Activated CD8-positive, alpha-beta memory T cell treated with anti-CD3 and anti-CD28 coated beads, Interleukin-2, amount 10 ng/mL, durations not matched to agents 7 days and 5 days (primary cell): ENCODE measurements at places on chromosomes 7 and 10.

DNA sequence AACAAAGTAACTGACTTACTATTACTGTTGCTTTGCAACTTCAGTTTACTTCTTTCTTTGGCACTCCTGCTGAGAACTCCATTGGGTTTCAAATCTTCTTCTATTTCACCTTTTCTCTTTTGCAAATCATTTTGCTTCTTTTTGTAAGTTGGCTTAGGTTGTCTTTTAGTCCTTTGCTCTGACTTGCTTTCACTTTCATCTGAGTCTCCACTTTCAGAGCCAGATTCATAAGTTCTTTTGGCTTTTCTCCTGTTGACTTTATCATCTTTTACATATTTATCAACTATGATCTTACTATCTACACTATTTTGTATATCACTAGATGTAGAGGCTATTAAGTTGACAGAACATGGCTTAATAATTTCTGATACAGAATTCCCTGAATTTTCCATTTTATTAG lies 73.4 kb downstream of the NRBF2 start:
- no peak for DNase-seq

- DNase-seq = no peak
Measured at GRCh38 chr7:84384417-84384816, 189.8 kb upstream of the SEMA3A start.

DNA sequence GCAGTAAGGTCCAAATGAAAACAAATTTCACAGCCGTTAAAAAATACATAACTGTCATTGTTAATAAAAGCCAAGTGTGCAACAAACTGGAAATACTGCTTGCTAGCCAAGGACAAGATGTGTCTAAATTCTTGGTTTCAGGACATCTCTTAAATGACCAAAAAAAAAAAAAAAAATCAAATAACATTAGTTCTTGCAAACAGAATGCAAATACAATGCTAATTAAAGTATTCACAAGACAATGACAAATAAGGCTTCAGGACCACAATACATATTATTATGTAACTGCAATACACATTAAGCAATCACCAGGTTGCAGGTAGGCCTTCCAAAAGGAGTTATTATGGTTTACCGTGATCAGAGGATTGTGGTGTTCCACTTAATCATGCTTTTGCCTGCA lies 3.6 kb downstream of the ARHGAP21 start:
- no peak for DNase-seq

DNA sequence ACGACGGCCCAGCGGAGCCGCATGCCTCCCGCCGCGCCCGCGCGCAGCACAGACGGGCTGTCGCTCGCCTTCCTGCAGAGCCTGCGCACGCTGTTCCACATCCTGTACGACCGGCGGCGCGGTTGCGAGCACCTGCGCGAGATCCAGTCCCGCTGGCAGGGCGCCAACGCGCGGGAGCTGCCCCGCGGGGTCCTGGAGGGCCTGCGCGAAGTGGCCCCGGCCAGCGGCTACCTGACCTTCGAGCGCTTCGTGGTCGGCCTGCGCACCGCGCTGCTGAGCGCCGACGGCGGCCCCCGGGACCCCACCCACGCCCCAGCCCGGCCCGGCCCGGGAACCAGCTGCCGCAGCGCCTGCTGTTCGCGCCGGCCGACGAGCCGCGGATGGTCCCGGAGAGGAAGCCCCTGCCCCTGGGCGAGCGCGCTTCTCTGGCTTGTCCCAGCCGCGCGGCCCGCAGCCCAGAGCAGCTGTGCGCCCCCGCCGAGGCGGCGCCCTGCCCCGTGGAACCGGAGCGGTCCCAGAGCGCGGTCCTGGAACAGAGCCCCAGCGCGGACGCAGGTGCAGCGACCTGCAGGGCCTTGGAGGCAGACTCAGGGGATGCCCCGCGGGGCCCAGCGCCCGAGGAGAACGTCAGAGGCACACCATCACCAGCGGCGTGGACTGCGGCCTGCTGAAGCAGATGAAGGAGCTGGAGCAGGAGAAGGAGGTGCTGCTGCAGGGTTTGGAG lies 25.3 kb upstream of the ZNF716 start:
- DNase-seq = no peak

- no peak for DNase-seq
Measured at GRCh38 chr7:138195151-138195571, 118.9 kb downstream of the AKR1D1 start.

DNA sequence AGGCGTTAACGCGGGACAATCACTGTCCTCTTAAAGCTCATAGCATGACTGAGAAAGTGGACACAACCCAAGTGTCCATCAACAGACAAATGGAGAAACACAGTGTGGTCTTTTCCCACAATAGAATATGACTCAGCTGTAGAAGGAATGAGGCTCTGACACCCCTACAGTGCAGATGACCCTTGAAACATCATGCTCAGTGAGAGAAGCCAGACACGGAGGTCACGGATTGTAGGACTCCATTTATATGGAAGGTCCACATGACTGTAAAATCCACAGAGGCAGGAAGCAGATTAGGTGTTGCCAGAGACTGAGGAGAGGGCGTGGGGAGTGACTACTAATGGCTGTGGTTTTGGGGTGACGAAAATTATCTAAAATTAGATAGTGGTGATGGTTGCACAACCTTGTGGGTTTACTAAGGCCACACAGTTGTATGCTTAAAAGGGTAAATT lies 6.1 kb upstream of the NCAPG2 start:
- peak; percentile 59 for DNase-seq

DNA sequence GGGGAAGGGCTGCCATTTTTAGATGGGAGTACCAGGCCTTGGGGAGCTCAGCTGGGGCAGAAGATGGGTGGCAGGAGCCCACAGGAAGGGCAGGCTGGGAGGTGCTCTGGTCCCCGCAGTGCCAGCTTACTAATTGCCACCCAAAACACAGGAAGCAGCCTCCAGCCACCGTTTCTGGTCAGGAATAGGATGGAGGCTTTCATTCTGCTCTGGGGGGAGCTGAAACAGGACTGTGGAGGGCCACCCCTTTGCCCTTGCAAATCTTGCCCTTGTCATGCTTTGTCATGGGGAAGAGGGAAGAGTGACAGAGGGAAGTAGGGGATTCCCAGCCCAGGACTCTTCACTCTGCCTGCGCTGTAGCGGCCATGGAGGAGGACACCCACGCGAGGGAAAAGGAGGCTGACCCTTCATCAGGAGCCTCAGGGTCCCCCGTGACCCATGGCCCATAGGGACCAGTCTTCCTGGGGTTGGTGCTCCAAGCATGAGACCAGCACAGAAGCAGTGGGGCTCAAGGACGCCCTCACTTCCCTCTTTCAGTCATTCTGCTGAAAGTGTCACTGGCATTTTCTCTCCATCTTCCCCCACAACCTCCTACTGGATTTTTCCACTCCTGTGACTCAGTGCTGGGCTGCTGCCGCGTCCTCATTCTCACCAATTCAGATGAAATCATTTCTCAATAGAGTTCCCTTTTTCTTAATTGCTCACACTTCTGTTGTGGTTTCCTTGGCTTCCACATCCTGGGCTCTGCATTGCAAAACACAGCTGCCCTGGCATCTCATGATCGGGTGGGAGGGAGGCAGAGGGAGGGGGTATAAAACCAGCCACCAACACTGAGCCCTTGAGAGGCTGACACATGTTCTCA lies 61.9 kb downstream of the MKI67 start:
- peak; percentile 78 for DNase-seq

DNA sequence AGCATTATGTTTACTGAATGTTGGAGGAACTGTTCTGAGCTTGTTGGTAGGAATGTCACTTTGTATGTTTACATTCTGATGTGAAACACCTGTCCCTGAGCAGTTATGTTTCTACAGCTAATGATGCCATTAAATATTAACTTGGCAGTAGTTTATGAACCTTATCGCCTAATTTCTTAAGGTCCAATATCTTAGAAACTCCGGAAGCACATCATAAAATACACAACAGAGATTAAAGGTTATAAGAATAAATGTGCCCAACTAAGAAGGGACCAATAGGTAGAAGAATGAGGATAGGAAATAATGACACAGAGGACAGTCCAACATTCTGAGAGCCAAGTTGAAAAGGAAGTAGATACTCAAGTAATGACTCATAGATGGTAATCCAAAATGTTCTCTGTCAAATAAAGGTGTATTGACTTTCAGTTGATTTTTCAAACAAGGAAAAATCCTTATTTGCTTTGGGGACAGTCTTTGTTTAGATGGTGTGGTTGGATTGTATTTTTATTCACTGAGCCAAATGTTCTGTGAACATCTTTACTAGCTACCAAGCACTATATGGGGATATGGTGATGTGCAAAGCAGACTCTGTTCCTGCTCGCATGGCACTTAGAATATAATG lies 31.9 kb downstream of the LCOR start:
- no peak for DNase-seq

DNA sequence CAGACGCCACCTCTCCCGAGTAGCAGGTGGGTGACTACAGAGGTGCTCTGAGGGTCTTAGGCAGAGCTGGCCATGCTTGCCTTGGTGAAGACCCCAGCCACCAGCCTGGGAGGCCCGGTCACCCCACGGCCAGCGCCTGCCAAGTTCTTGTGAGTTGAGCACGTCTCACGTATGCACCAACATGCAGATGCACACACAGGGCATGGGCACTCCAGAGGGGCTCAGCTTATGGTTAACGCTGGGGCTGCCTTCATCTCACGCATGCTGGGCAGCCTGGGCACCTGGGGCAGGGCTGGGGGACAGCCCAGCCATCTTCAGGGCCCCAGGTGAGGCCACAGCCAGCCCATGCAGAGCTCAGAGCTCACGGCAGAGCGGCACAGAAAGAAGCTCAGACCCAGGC lies 41.0 kb downstream of the PTPRN2 start:
- no peak for DNase-seq

DNA sequence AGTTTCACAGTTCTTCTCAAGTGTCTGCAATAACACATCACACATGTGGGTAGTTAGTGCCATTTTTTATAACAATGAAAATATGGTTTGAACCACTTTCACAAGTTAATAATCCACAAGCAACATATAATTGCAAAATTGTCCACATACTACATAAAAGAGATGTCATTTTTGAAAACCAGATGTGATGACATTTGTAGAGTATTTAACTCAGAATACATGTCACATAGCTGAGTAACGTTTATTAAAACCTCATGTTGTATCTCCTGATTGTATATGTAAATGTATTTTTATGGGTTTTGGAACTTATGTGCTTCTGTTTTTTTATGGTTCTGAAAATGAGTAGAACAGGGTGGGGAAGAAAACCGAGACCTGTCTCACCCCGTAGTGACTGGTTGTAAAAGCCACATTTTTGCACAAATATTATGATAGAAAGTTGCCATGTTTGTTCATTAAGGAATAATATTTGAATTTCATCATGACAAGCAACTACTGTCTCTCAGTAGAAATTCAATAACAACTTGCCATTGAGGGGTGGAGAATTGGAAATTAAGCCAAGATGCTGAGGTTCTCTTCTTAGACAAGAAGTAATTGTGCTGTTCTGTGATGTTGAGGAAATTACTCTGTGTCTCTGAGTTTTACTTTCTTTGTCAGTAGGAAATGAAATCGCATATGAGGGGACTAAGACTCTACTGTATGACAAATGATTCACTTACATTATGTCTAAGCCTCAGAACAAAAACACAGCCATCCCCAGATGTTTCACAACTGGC lies 29.2 kb upstream of the EGFR start:
- no peak for DNase-seq

GRCh38 chr7:43294080-43294630 lies 181.7 kb downstream of the HECW1 start:
- DNase-seq = peak; percentile 28

DNA sequence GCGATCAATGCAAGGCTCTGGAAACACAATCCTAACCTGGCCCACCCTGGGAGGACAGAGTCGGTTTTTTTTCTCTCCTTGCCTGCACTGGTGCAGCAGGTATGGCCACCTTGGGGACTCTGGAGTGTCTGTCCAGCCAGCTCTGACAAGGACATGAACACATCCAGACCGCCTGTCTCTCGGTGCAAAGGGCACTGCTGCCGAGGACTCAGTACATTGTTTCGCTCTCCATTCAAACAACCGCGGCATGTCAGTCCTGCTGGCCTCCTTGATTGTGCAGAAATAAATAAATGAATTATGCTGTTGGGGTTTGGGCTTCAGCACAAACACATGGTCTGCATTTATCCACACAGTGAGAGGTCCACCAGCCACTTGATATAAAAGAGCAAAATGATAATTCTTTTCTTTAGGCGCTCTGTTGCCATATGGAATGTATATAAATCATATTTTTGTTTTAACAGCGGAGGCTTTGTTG lies 565.2 kb downstream of the KCNMA1 start:
- no peak for DNase-seq

DNA sequence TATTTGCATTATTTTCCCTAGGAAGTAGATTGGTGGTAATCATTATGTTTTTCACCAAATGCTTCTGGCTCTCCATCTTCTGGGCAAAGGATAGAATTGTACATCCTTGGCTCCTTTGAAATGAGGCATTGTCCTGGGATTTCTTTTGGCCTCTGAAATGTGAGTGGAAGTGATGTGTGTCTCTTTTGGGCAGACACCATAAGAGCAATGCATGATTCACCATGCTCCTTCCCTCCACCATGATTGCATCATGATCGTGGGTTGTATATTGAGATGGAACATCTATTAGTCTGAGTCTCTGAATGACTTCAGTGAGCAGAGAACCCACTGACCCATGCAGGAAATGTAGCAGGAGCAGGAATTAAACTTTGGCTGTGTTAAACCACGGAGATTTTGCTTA lies 49.2 kb downstream of the ADRA2A start:
- peak; percentile 5 for DNase-seq

GRCh38 chr7:92765725-92766124 lies 70.6 kb downstream of the CDK6 start:
- no peak for DNase-seq

GRCh38 chr7:2245883-2246675 lies 4.1 kb downstream of the NUDT1 start:
- no peak for DNase-seq

DNA sequence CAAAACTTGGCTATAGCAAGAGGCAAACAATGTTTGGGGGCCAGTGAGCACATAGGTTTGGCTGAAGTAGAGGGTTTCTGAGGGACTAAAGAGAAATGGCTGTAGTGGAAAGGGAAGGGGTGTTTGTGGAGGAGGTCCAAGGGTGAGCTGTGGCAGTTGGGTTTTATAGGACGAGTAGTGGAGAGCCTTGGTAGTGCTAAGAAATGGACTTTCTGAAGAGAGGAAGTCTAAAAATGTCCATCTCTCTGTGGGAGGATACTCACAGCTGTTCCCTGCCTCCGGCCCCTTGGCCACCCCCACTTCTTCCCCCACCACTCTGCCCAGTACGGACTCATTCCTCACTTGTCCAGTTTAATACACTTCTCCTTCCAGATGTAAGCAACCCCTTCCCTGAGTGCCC lies 64.3 kb downstream of the ZNF22 start:
- no peak for DNase-seq
